ENCODE measurements at places on chromosomes 1 and 21.

- DNase-seq = no peak
Observed at GRCh38 chr1:211627259-211627658, 48.2 kb downstream of the NEK2 start.

DNA sequence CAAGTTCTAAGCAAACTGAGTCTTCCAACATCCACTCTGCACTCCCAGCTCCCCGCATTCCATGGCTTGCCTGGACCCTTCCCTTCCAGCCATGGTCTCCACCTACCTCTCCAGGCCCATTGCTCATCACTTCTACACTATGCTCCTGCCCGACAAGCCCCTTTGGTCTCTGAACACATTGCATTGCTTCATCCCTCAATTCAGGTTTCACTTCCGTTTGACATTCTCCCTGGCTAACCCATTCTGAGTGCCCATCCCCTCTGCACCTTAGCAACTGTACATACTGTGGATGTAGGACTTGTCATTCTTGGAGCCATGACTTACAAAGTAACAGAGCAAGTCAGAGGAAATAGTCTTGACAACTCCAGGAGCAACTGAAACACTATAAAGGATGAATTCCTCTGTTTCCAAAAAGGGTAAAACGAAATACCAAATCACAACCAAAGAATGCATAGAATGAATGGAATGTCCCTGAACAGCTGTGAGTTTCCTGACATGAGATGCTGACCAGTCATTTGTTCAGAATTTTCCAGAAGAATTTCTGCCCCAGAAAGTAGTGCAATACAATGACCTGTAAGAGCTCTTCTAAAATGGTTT lies 66.7 kb downstream of the KCNJ6 start:
- DNase-seq = peak; percentile 47

DNA sequence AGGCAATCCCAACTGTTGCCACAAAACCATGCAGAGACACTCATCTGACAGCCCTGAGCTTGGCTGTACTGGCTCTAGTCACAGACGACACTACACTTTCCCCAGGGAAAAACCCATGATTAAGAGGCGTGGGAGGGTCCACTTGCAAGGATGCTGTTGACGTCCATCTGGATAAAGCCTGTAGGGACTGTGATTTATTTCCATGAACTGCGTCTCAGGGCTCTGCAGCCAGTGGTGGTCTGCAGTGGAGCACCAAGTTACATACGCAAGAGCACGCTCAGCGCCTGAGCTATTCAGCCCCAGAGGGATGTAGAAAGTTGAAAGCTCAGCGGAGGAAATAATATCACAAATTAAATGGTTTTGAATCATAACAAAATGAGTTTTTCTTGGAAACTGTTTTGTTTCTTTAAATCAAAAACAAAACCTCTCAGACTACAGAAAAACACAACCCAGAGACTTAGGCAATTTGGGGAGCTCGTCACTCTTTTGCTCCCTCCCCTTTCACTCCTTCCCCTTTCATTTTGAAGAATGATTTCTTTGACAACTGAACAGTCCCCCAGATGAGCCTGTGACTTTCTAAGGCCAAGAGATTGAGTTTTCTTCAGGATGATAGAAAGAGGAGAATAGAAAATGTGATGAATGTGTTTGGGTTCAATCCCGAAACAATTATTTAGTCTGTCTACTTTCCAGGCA lies 71.2 kb downstream of the NGF start:
- no peak for DNase-seq

DNA sequence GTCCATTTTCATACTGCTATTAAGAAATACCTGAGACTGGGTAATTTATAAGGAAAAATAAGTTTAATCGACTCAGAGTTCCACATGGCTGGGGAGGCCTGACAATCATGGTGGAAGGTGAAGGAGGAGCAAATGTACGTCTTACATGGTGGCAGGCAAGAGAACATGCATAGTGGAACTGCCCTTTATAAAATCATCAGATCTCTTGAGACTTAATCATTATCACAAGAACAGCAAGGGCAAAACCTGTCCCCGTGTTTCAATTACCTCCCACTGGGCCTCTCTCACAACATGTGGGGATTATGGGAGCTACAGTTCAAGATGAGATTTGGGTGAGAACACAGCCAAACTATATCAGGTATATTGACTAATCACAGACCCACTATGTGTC lies 370.2 kb upstream of the USP24 start:
- DNase-seq = no peak

GRCh38 chr1:9119745-9120144 lies 9.2 kb downstream of the GPR157 start:
- no peak for DNase-seq

DNA sequence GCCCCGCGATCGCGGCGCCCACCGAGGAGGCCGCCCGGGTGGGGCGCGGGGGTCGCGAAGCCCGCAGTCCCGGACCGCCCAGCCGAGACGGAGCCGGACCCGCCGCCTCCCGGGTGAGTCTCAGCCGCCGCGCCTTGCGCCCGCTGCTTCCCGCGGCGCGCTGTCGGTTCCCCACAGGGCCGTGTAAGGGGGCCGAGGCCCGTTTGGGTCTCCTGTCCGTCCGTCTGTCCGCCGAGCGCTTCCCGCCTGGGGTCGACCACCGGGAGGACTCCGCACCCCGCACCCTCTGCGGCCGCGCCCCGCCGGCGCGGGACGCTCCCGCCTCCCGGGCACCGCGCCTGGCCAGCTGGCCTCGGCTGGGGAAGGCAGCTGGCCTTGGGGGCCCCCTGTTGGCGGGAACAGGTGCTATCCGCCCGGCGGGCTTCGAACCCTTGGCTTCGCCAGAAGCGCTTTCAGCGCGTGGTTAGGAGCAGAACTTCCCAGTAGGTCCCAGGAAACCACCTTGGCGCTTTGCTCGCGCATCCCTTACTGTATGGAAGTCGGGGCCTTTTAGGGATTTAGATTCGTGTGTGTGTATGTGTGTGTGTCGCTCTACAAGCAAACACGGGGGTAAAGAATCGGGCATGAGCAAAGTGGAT lies 414 bp downstream of the TMEM51 start:
- DNase-seq = peak; percentile 51

DNA sequence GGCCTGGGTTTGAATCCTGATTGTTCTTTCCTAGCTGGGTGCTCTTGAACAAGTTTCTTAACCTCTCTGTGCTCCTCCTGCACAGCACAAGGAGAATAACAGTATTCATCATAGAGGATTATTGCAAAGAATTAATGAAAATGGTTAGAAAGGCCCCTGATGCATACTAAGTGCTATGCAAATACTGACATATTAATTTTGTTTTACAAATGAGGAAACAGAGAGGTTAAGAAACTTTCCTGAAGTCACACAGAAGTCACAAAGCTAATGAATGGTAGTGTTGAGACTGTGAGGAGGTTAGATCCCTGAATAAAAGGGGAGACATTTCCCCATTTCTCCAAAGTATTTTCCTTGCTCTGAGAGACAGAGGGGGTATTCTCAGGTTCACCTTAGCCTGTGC lies 99.0 kb downstream of the KCNJ6 start:
- DNase-seq = no peak

Data from RWPE1 (cell line).